ENCODE measurements at places on chromosomes 2 and 18.

DNA sequence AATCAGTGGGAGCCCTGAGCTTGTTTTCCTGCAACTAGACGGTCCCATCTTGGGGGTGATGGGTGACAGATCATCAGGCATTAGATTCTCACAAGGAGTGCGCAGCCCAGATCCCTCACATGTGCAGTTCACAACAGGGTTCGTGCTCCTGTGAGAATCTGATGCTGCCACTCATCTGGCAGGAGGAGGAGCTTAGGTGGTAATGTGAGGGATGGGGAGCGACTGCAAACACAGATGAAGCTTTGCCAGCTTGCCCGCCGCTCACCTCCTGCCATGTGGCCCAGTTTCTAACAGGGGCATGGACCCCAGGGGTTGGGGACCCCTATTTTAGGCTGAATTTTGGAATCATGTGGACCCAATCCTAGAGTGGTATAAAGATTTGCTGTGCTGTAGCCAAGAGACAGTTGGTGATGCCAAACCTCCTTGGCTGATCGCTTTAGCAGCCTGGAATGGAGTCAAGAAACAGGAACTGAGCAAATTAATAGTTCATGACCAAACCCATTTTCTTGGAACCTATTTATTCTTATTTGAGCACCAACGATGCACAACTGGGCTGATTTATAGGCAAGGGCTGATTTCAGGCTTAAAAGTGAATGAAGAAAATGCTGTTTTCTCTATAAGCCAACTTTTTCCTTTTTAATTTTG is 25.7 kb downstream of the LPIN1 start:
- DNase-seq = no peak

DNA sequence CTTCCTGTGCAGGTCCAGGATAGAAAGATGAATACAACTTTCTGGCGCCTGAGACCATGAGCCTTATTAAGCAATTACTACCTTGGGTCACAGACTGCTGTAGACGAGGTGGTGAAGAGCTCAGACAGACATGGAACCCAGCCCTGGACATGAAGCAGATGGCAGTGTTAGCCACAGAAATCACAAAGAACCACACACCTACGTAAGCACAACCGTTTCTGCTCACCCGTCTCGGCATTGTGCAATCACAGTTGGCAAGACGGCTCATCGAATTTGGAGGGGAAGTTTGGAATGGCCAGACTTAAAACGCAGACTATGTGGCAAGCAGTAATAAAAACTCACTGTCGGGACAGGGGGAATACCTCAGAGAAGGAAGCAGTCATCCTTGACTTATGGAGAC is 24.3 kb upstream of the ASPRV1 start:
- no peak for DNase-seq

GRCh38 chr2:192700934-192701333 is 506.2 kb upstream of the TMEFF2 start:
- no peak for DNase-seq

- DNase-seq = no peak
These were observed 46.2 kb upstream of the SERPINE2 start for GRCh38 chr2:224085246-224085645.

DNA sequence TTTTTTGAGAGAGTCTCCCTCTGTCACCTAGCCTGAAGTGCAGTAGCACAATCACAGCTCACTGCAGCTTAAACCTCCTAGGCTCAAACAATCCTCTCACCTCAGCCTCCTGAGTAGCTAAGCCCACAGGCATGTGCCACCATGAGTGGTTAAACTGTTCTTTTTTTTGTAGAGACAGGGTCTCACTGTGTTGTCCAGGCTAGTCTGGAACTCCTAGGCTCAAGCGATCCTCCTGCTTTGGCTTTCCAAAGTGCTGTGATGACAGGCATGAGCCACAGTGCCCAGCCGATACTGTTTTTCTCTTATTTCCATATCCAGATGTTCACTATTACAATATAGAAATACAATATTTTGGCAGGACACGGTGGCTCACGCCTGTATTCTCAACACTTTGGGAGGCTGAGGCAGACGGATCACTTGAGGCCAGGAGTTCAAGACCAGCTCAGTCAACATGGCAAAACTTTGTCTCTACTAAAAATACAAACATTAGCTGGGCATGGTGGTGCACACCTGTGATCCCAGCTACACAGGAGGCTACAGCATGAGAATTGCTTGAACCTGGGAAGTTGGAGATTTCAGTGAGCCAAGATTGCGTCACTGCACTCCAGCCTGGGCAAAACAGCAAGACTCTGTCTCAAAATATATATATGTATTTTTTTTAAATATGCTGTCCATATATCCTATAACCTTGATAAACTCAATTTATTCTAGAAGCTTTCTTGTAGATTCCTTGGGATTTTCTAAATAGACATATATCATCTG is 24.7 kb downstream of the WDR33 start:
- DNase-seq = no peak
